ENCODE measurements at places on chromosomes 11 and 22. TPM values are rescaled to one million over a fixed set of nuclear protein-coding genes. Genes with fewer than 3 reads are reported as not detected.

DNA sequence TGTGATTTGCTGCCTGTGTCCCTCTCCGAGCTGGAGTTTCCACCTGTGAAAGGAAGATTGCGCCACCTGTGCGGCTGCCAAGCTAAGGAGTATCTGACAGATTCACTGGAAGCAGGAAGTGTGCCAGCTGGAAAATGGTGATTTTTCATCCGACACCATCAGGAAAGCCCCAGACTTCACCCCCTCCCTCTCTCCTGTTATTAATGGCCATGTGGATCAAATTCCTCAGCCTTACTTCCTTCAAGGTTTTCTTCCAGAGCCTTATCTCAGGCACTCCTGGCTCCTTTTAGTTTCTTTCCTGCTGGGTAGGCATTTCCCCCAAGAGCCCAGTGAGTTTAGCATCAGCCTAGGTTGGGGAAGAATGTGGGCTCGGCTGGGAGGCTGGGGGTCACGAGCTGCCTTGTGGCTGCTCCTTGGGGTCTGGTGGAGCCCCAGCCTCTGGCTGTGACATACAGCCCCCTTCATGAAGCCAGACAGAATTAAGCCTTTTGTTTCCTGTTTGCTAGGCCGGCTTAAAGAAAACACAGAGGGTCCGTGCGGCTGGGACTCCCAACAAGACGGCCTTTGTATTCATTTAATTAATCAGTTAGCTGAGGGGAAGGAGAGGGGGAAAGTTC, 37.1 kb downstream of the PKNOX2 start:
- DNase-seq = no peak

DNA sequence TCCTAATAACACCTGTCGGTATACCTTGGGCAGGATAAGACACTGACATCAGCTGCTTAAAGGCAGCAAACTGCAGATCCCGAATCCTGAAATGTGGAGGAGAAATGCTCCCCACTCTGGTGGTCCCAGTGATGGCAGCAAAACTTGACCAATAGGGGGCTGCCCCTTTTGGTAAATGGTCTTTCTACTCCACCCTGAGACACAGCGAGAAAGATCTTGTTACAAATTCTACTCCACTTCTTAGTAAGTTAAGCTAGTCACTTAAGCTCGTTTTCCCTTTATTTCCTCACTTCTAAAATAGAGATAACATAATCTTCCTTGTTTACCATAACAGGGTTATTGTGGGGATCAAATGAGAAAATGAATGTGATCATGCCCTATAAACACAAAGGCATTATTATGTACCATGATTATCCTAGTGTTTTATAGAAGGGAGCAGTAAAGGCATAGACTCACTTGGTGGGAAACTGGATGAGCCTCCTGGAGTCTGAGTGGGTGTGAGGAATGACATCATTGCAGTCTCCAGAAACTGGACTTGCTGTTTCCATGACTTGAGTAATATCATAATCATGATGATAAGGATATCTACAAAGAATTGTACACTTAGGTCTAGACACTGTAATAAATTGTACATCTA, 50.9 kb downstream of the ENDOD1 start:
- DNase-seq = no peak

DNA sequence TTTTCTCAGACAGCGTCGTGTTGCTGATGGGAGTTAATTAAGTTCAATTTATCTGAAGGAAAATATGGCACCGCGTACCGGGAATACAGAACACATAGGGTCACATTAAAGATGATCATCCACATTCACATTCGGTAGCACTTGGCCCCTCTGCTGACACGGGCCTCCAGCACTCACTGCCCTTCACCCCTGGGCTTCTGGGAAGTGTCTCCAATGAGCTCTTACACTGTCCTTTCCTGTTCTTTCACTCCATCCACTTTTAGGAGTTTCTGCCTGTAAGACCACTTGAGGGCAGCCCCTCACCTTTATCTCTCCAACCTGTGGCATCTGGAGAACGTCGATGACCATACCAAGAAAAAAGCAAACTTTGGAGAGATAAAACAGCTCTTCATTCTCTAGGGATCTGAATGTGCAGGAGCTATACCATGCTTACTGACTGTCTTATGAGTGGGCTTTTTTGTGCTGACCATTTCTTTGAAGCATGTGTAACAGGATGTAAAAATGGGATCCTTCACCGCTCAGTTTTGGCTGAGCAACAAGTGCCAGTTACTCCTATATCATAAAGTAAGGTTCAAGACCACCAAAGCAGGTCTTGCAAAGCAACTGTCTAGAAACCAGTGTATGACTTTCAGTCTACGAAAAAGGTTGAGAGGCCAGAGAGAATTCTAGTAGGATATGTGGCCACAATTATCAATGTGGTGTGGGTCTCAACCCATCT, 1.1 kb upstream of the SERGEF start:
- no peak for DNase-seq

DNA sequence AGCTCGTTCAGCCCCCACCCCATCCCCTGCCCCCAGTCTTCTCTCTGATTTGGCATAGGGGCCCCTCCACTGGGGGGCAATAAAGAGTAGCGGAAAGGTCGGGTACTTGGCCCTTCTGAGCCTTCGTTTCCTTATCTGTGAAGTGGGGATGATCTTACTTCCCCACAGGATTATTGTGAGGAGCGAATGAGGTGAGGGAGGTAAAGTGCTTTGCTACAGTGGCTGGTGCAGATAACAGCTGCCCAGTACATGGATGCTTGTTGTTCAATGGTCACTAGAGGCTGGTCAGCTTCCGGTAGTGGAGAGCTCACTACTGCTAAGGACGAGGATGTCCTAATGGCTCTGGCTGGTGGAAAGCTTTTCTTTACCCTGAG, 101.2 kb downstream of the CEP164 start:
- DNase-seq = no peak

The TRIM3 gene
- 30.9 TPM for total RNA-seq

- no peak for DNase-seq
Measured at GRCh38 chr22:49450498-49450897, 377.2 kb downstream of the BRD1 start.

DNA sequence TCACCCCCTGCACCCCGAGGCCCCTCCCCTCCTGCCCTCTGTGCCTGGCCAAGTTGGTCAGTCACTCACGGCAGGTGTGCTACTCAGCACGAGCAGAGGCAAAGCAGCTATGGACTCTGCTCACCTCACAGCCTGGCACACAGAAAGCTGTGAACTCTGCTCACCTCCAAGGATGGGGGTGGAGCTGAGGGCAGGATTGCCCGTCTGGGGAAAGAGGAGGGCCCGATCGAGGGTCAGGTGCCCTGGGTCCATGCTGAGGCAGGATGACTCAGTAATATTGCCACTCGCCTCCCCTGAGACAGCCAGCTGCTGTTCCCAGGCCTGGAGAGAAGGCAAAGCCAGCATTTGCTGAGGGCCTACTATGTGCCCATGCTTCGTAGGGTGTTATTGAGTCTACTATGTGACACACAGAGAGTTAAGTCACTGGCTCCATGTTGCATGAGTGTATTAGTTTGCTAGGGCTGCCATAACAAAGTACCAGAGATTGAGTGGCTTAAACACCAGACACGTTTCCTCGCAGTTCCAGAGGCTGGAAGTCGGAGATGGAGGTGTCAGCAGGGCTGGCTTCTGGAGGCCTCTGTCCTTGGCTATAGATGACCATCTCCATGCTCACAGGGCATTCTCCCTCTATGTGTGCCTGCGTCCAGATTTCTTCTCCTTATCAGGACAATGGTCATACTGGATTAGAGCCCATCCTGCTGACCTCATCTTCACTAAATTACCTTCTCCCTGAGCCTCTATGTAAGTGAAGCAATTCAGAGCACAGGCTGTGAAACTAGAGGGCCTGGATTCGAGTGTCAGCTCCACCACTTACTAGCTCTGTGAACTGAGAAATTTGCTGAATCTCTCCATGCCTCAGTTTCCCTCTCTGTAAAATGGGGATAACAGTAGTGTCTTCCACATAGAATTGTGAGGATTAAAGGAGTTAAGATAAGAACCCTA, 13.2 kb upstream of the TSKU start:
- no peak for DNase-seq

The C22orf31 gene
- total RNA-seq = not detected

The MMP10 gene
- total RNA-seq = not detected

The BEST1 gene
- 0.32 TPM for total RNA-seq

GRCh38 chr22:25147642-25147928, 52.1 kb upstream of the CRYBB3 start:
- no peak for DNase-seq

- DNase-seq = no peak
Measured at GRCh38 chr11:76695771-76696170, 25.2 kb upstream of the LRRC32 start.

DNA sequence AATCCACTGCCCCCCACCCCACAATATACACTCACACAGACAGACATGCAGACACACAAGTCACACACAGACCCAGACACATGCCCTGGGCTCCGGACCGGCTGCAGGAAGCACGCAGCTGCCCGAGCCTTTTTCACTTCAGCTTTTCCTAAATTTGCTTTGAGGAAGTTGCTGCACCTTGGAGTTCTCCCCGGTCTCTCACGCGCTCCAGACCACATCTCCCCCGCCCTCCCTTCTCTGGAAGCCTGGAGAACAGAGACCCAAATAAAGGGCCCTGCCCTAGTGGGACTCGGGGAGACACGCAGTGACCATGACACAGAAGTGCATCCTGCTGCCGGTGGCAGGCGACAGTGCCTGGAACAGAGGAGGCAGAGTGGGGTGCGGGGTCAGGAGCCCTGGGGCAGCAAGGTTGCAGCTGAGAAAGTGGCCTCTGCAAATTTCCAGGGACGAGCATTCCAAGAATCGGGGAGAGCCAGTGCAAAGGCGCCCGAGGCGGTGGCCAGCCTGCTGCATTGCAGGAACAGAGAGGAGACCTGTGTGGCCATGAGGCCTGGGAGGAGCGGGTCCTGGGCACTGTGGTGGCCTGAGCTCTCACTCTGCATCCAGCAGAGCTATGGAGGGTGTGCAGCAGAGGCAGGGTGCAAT, 19.1 kb downstream of the RPL3 start:
- DNase-seq = no peak

The BSX gene
- not detected for total RNA-seq

The E2F8 gene
- total RNA-seq = 0.54 TPM

The SLC15A3 gene
- total RNA-seq = 26.5 TPM

GRCh38 chr22:32544953-32545558, 70.4 kb downstream of the FBXO7 start:
- DNase-seq = no peak

The TCN1 gene
- 0.50 TPM for total RNA-seq

The ACR gene
- not detected for total RNA-seq

GRCh38 chr22:22692707-22693530, 48.5 kb downstream of the GGTLC2 start:
- peak; percentile 38 for DNase-seq

- DNase-seq = no peak
Measured at GRCh38 chr11:19436932-19437331, 196.2 kb upstream of the E2F8 start.

The ZFP91 gene
- 57.8 TPM for total RNA-seq

DNA sequence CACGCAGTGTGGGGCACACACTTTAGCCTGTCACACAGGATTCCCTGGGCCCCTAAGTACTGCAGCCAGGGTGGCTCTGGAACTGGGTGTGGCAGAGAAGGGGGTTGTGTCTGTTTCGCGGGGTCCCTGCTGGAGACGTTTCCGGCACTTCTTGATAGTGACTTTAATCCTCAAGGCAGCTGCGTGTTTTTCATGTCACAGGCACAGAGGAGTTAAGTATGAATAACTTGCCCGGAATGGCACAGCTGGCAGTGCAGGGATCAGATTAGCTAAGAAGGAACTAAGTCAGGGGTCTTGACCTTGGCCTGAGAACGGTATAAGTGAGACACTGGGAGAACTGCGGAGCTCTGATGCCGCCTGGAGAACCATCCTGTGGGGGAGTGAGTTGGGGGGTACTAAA, 7.5 kb upstream of the KRTAP5-7 start:
- DNase-seq = no peak

DNA sequence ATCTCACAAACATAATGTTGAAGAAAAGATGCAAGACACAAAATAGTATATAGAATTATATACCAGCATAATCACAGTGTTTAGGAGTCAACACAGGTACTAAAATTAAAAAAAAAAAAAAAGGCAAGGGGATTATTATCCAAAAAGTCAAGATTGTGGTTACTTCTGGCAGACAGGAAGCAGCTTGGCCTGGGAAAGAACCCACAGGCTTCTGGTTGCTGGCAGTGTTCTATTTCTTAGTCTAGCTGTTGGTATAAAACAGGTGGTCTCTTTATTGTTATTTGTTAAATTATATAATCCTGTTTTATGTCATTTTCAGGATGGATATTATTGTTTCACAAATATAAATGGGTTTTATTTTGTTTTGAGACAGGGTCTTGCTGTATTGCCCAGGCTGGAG, 54.0 kb downstream of the C11orf58 start:
- no peak for DNase-seq

The KRTAP5-7 gene
- total RNA-seq = 0.19 TPM

The MUC2 gene
- not detected for total RNA-seq

- DNase-seq = no peak
Measured at GRCh38 chr11:5336331-5336730, 7.0 kb downstream of the OR51B5 start.

The CHRNA10 gene
- 0.45 TPM for total RNA-seq

DNA sequence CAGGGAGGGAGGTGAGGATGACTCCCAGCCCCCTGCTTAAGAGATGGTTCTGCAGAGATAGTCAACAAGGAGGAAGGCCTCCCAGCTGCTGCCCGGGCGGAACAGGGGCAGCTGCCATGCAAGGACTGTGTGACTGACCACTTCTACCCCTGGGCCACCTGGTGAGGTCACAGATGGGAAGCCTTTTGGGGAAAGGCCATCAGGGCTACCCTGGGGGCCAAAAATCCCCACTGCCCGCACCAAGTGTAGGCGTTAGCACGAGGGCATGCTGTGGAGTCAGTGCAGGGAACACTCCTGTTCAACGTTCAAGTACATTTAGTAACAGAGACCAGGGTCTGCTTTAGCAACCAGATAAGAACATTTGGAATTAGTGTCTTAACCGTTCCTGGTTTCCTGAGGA, 372.9 kb downstream of the BRD1 start:
- no peak for DNase-seq

The HOATZ gene
- total RNA-seq = not detected

GRCh38 chr11:10937385-10937771, 79.5 kb upstream of the ZBED5 start:
- DNase-seq = no peak

GRCh38 chr22:27804470-27805297, 3.1 kb upstream of the MN1 start:
- DNase-seq = no peak

The SEPTIN3 gene
- 0.38 TPM for total RNA-seq

GRCh38 chr11:33891714-33892327, at the start of gene LMO2:
Gene LMO2, minus strand, starts transcription at chr11:33892076. Its CDS starts 22,360 bp downstream, at chr11:33869716.
- no peak for DNase-seq

The ZBTB16 gene
- total RNA-seq = 224 TPM

- no peak for DNase-seq
Measured at GRCh38 chr22:40520562-40520961, 116.0 kb downstream of the MRTFA start.

DNA sequence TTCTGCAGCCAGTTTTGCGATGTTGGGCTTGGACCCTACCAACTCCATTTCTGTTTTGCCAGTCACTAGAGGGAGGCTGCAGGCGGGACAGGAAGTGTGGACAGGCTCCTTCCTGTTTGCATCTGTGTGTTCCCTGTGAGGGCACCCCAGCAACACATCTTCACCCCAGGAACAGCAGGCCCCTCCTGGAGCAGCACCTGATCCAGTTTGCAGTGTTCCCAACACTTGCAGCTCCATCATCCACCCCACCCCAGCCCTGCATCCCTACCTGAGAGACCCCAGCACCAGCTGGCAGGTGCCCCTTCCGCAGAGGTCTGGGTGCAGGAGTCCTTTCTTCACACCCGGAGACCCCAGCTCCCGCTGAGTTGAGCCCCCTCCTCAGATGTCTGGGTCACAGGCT, 7.4 kb upstream of the VSIG10L2 start:
- no peak for DNase-seq

The RIMBP3C gene
- 0.38 TPM for total RNA-seq

- no peak for DNase-seq
Measured at GRCh38 chr11:35271031-35271430, 132.1 kb downstream of the CD44 start.

- DNase-seq = no peak
Measured at GRCh38 chr11:93330446-93330984, at the start of gene DEUP1. Gene DEUP1, plus strand, starts transcription at chr11:93330742. Its CDS starts 1,518 bp downstream, at chr11:93332260.
